IPS DF 19.7 (cell line): ENCODE measurements at places on chromosomes 13 and 19.

GRCh38 chr13:45623516-45624090, 8.1 kb upstream of the ERICH6B start:
- no peak for DNase-seq

DNA sequence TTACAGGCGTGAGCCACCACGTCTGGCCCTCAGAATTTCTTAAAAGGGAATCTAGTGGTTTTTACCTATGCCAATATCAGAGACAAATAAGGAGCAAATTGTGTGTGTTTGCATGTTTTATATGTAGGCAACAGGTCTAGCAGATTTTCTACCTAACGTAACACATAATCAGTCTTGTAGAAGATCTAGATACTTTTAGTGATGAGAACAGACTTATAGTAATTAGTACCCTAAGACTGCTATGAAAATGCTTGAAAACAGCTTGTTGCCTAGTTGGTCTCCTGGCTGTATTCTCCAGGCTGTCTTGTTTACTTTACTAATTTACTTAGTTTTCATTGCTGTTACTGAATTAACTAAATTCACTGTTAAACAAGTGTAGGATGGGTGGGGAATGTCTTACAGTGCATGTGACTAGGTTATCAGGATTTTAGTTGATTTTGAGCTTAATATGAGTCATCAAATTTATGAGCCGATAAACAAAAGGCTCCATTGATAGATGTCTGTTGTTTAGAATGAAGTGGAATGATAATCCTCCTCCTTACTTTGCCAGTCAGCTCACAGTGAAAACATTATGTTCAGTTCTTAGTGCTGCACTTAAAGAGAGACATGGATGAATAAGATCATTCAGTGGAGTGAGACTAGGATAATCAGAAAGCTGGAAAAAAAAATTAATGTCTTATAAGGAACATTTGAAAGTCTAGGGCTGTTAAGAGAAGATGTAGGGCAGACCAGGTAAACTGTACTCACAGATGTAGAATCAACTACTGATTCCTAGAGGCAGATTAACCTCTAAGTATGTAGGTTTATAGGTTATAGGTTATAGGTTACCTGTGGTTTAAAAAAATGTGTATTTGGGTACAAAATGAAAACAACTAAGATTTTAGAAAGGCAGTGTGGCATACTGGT, 22.4 kb downstream of the GTF2F2 start:
- no peak for DNase-seq

DNA sequence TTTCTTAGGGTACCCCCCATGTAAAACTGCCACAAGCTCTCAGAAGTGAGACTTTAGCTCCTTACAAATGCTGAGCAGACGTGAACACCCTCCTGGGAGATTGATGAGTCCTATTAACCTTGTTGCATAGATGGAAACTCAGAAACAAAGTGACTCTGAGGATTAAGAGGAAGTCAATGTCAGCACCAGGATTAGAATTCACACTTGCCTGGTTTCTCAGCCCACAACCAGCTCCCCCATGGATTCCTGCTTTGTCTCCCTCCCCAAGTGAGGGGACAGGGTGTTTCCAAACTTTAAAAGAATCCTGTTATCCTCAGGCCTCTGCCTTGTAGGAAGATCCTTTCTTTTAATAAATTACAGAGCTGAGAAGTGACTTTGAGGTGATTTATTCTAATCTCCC, 324.4 kb downstream of the NDFIP2 start:
- no peak for DNase-seq

DNA sequence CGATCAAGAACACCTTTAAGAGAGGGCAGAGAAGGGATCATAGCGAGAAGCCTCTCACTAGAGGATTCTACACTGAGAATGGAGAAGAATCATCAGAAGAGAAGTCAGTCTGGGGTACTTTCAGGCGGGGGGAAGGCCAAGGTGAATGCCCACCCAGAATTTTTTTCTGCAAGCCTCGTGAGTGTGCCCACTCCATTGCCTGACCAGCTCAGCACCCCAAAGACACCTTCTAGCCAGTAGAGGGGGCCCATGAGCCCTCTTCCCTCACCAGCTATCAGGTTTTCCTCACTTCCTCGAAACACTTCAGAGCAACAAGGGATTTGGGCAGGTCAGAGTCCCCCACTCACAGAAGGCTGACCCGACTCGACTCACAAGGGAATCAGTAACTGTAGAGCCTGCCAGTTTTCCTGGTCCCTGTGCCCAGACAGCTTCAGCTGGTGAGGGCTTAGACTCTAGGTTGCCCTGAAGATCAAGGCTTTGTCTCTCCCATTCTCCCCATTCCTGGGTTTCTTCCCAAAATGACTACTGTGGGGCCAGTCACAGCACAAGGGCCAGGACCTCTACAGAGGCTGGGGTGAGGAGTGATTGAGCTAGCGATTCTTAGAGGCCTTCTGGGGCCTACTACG, 18.4 kb downstream of the NLRP13 start:
- DNase-seq, result no peak

DNA sequence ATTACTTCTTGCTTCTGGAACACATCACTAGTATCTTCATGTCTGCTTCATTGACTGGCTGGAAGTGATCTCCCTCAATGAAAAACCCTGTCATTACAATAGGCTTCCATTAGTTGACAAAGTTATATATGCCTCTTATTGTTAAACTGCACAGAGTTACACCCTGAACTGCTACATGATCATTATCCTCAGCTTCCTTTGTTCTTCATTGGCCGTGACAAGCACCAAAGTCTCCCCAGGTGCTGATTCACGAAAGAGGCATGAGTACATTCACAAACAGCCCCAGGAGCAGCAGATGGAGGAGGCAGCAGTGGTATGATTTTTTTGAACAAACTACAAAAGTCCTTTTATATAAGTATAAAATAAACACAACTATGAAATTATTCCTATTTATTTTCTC, 51.4 kb downstream of the VWA8 start:
- DNase-seq, result no peak

- no peak for DNase-seq
Observed at GRCh38 chr13:43303033-43303729, 279.8 kb downstream of the DNAJC15 start.

DNA sequence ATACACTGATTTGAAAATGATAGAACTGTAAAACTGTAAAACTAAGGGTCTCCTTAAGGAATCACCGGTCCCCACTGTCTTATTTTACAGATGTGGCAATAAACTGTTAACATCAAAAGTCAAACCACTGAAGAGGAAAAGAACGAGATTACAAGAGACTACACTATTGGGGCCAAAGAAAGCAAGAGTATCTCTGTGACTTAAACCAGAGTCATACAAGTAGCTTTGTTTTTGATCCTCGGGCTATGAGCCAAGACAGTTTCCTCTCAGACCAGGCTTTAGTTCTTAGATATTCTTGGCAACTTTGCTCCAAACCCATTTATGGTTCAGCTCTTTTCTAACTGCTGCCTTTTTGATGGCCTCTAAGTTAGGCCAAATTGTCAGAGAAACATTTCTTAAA, 113.8 kb downstream of the TBC1D4 start:
- no peak for DNase-seq

- no peak for DNase-seq
Observed at GRCh38 chr13:83377491-83377890, 504.8 kb downstream of the SLITRK1 start.

- DNase-seq, result peak; percentile 67
Observed at GRCh38 chr19:37691881-37692504, 27.6 kb downstream of the ZNF607 start.

DNA sequence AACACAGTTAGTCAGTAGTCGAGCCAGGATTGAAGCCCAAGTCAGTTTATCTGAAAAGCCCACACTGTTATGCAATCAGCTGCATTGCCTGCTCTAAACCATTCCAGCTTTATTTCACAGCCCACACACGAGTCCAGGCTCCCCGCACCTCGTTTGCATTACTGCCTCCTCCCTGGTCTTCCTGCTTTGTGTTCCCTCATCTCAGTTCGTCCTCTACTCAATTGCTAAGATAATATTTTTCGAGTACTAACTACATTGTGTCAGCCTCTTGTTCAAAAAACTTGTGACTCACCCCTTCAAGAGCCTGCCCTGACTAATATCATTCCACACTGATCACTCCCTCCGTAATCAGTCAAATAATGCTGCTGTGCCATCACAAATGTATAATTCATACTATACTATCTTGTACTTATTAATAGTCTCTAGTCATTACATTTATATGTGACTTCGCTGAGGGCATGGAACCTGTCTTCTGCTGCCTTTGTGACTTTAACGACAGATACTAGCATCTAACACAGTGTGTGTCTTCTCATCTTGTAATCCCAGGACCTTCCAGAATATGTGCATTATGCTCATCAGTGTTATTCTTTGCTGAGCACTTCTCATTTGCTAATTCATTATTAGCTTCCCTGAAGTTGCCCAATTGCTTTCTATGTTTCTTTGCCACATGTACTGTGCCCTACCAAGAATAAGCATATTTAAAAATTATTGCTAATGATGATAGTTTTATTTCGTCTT, 26.2 kb upstream of the WDFY2 start:
- DNase-seq, result no peak

- peak; percentile 33 for DNase-seq
Observed at GRCh38 chr19:9205501-9206113, 13.8 kb downstream of the OR7D4 start.

- no peak for DNase-seq
Observed at GRCh38 chr19:35519291-35519690, 5.8 kb upstream of the DMKN start.

DNA sequence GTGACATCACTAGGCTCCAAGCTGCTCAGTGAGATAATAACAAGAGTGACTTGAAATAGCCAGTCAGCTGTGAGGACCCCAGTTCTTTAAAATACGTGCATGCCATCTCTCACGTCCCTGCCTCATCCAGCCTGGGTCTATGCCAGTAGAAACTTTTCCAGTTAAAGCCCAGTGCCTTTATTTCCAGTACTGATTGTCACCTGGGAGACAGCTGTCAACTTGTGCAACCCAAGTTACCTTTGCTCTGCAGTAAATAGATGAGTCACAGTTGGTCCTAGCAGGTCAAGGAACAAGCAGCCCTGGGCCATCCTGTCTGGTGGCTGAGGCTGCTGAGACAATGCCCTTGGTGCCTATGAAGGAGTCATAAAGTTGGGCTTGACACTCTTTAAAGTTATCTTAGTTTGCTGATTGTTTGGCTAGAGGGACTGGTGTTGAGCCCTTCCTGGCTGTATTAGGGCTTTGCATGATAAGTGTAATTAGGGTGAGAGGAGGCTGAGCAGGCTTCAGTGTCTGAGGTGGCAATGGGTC, 228.7 kb downstream of the LACC1 start:
- no peak for DNase-seq

DNA sequence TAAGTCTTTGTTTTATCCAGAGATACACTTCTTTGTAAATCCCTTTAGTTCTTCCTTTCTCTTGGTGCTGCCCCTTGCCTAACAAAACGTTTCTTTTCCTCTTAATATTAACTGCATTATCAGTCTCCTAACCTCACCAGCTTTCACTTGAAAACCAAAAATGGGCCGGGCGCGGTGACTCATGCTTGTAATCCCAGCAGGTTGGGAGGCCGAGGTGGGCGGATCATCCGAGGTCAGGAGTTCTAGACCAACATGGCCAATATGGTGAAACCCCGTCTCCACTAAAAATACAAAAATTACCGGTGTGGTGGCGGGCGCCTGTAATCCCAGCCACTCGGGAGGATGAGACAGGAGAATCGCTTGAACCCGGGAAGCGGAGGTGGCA, 329.8 kb upstream of the MIR17HG start:
- DNase-seq, result no peak

DNA sequence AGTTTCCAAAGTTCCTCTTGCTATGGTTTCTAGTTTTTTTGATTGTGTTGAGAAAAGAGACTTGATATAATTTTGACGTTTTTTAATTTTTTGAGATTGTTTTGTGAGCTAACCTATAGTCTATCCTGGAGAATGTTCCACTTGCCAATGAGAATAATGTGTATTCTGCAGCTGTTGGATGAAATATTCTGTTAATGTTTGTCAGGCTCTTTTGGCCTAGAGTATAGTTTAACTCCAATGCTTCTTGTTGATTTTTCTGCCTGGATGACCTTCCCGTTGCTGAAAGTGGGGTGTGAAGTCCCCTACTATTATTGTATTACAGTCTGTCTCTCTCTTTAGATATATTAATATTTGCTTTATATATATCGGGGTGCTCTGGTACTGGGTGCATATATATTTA, 40.0 kb downstream of the RASA3 start:
- DNase-seq, result no peak

- DNase-seq, result no peak
Observed at GRCh38 chr13:105918842-105919741, 616.4 kb downstream of the EFNB2 start.

- DNase-seq, result no peak
Observed at GRCh38 chr13:107117327-107118012, 549.5 kb upstream of the ARGLU1 start.

- DNase-seq, result no peak
Observed at GRCh38 chr19:28437390-28438346, 775.3 kb downstream of the UQCRFS1 start.
